ENCODE measurements at places on chromosomes 4 and X. TPM values are rescaled to one million over a fixed set of nuclear protein-coding genes. Genes with fewer than 3 reads are reported as not detected.
A peak's percentile ranks its signal among the peaks of the same experiment; 100 is the strongest.

- peak overlapping the region; percentile 94 for H3K4me3 ChIP-seq
- H3K36me3 ChIP-seq, result peaks cover 30% of the 10 kb centered on the region
- no peak for DNase-seq
These were observed 733 bp downstream of the CCNA2 start for GRCh38 chr4:121822796-121823504.

The FGF16 gene
- total RNA-seq, result not detected

DNA sequence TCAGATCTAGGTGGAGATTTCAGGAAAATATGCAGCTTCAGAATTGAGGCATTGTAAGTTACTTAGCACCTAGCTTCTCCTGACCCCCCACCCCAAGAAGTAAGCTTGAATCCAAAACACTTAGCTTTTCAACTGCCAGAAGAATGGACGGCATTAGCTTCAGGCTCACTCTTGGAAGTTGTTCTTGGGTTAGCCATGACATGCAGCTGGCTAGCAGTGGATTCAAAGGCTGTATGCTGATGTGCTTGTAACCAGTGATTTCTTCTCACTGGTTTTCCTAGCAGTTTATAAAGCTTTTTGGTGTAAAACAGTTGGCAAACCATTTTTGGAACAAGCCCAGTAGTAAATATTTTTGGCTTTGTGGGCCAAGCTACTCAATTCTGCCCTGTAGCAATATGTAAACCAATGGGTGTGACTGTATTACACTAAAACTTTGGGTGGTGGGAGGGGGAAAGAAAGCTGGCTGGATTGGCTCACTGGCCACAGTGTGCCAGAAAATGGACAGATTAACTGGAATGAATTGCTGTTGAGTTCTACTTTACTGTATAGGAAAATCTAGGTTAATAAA, 85.6 kb downstream of the SHROOM2 start:
- H3K27me3 ChIP-seq, result no peaks in the 10 kb centered on the region
- H3K27ac ChIP-seq, result no peak overlapping the region
- H3K4me3 ChIP-seq, result no peak overlapping the region

GRCh38 chr4:5184606-5185005, 133.3 kb downstream of the STK32B start:
- peaks cover 32% of the 10 kb centered on the region for H3K27me3 ChIP-seq
- no peak for DNase-seq
- no peak overlapping the region for H3K4me3 ChIP-seq
- H3K36me3 ChIP-seq, result no peaks in the 10 kb centered on the region
- no peak overlapping the region for H3K27ac ChIP-seq

The TLR7 gene
- total RNA-seq, result not detected

- no peaks in the 10 kb centered on the region for H3K27me3 ChIP-seq
- no peak for DNase-seq
- H3K27ac ChIP-seq, result no peak overlapping the region
- no peaks in the 10 kb centered on the region for H3K36me3 ChIP-seq
- H3K4me3 ChIP-seq, result no peak overlapping the region
These were observed 115.0 kb downstream of the CEP44 start for GRCh38 chr4:174398728-174399127.

The MFAP3L gene
- total RNA-seq, result 8.4 TPM

- H3K4me1 ChIP-seq, result no peaks in the 10 kb centered on the region
- H3K27me3 ChIP-seq, result no peaks in the 10 kb centered on the region
- no peak for DNase-seq
- H3K36me3 ChIP-seq, result no peaks in the 10 kb centered on the region
These were observed 690.0 kb upstream of the HS3ST1 start for GRCh38 chr4:12118651-12119213.

DNA sequence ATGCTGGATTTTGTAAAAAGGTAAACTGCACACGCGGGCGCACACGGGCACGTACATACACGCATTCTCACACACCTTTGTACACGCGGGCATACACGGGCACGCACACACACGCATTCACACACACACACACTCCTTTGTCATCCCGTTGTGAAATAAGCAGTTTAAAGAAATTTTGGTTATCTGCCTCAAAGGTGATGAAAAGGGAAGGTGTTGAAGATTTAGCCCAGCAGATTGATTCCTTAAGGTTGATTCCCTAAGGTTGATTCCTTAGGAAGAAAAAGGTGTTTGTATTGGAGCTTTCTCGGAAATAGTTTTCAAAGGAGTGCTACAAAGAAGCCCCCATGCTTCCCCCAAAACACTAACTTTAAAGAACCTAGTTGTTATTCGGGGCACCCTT, 693 bp downstream of the ATP10D start:
- H3K36me3 ChIP-seq, result no peaks in the 10 kb centered on the region
- no peak overlapping the region for H3K27ac ChIP-seq
- H3K4me1 ChIP-seq, result peaks cover 20% of the 10 kb centered on the region

DNA sequence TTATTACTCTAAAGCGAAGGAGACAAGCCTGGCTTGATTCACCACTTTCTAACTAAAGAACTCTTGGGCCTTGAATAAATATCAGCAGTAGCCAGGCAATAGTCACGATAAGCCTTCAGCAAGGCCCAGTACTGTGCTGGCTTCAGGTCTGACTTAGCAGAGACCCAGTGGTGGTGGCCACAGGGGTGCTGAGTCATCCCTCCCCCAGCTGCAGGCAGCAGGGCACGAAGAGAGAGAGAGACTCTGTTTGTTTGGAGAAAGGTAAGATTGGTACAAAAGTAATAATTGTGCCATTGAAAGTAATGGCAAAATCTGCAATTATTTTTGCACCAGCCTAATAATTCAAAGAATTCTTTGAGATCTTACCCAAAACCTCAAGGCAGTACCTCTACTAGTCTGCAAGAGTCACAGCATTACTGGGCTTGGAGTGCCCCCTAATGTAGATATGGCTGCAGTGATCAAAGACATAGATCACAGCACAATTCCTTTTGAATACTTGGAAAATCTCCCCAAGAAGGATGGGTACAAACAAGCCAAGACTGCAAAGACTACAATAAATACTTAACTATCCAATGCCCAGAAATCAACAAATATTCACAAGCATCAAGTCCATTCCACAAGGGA, 159.5 kb upstream of the USP38 start:
- H3K27me3 ChIP-seq, result no peaks in the 10 kb centered on the region
- peaks cover 6% of the 10 kb centered on the region for H3K4me1 ChIP-seq
- DNase-seq, result peak; percentile 50
- no peak overlapping the region for H3K27ac ChIP-seq
- no peaks in the 10 kb centered on the region for H3K36me3 ChIP-seq

GRCh38 chr4:6918338-6918737, 8.7 kb downstream of the TBC1D14 start:
- peaks cover under 1% of the 10 kb centered on the region for H3K36me3 ChIP-seq
- H3K4me3 ChIP-seq, result no peak overlapping the region
- H3K27me3 ChIP-seq, result no peaks in the 10 kb centered on the region
- DNase-seq, result no peak
- peak overlapping the region; percentile 66 for H3K27ac ChIP-seq

The CFI gene
- 0.84 TPM for total RNA-seq

DNA sequence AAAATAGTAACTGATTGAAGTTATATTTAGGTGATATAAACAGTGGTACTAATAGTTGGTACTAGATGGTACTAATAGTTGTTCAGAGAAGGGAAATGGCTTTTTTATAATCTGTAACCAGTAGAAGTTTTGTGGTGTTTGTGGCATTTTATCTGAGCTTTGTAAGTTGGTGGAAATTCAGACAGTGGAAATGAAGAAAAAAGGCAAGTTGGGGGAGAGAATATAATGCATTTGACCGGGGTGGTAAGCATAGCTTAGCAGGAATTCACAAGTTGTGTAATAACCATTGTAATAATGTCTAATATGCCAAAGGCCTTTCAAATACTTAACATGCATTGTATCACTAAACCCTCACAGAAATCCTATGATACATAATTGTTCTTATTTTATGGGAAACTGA, 36.3 kb downstream of the DTHD1 start:
- no peak overlapping the region for H3K27ac ChIP-seq
- H3K4me1 ChIP-seq, result no peaks in the 10 kb centered on the region
- no peak for DNase-seq
- no peak overlapping the region for H3K4me3 ChIP-seq

DNA sequence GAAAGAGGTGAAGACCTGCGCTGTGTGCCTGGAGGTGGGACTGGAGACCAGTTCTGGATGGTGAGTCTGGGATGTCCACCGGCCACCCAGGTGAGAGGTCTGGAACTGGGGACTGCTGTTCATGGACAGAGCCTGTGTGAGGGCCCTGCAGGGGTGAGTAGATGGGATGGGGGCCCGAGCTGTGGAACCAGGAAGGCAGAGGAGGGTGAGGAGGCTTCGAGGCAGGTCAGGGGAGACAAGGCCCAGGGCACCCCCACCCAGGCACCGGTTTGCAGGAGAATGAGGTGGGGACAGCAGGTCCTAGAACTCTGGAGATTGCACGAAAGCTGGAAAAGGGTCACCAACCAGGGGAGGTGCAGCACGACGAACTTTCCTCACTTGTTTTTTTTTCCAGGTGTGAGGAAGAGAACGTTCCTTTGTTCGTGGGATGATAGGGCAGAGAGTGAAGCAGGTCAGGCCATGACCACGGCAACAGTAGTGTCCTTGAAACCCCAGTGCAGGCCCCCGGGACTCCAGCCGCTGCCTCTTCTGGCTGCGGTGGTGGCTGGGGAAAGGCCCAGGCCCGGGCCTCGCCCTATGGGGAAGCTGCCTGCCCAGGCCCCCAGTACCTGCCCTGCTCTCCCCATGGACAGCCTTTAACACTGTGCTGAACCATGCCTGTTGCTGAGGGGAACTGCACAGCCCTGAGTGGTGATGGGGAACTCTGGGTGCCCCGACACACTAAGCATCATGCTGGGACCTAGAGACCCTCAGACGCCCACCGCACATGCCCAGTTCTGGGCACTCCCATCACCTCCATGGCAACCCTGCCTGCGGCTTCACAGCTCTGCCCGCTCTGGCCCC, 22.9 kb downstream of the TNIP2 start:
- H3K4me1 ChIP-seq, result no peaks in the 10 kb centered on the region
- H3K36me3 ChIP-seq, result peaks cover 5% of the 10 kb centered on the region
- no peak for DNase-seq
- no peak overlapping the region for H3K4me3 ChIP-seq

DNA sequence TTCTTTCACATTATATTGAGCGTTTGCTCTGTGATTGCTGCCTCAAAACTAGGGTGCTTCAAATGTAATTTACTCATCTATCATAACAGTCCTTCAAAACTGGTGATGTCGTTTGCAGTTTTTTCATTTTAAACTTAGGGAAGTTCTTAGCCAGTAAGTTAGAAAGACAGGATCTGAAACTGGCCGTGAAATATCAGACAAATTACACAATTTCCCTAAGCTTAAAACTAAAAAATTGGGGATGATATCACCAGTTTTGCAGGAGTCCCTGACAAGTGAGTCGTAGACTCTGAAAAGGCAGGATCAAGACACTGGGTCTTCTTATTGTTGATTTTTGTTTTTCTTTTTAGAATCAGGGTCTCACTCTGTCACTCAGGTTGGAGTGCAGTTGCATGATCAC, 44.8 kb downstream of the MOB1B start:
- H3K27ac ChIP-seq, result no peak overlapping the region
- H3K36me3 ChIP-seq, result no peaks in the 10 kb centered on the region
- H3K4me1 ChIP-seq, result no peaks in the 10 kb centered on the region
- H3K27me3 ChIP-seq, result no peaks in the 10 kb centered on the region
- no peak overlapping the region for H3K4me3 ChIP-seq

The PDE6B gene
- not detected for total RNA-seq

DNA sequence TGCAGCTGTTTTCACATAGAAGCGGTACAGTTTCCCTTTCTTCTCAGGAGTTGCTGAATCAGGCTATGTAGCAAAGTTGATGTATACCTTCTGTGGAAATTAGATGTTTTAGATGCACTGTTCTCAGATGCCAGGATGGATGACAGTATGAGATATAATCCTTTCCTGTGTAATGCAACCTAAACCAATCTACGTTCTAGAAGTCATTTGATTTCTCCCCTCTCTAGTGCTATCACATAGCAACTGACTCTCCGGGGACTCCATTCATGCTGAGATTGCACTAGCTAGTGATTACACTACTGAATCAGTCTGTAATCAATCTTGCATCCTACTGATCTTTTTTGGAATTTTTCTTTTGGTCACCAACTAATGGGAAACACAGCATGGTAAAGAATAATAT, 1881.7 kb downstream of the PCDH7 start:
- H3K27ac ChIP-seq, result no peak overlapping the region
- no peaks in the 10 kb centered on the region for H3K27me3 ChIP-seq
- H3K36me3 ChIP-seq, result no peaks in the 10 kb centered on the region
- H3K4me3 ChIP-seq, result no peak overlapping the region
- DNase-seq, result no peak
- no peaks in the 10 kb centered on the region for H3K4me1 ChIP-seq

GRCh38 chr4:106255195-106255594, 60.8 kb downstream of the TBCK start:
- H3K4me3 ChIP-seq, result no peak overlapping the region
- no peaks in the 10 kb centered on the region for H3K36me3 ChIP-seq
- no peaks in the 10 kb centered on the region for H3K27me3 ChIP-seq
- no peaks in the 10 kb centered on the region for H3K4me1 ChIP-seq
- no peak for DNase-seq

The INPP4B gene
- total RNA-seq, result 14.3 TPM

DNA sequence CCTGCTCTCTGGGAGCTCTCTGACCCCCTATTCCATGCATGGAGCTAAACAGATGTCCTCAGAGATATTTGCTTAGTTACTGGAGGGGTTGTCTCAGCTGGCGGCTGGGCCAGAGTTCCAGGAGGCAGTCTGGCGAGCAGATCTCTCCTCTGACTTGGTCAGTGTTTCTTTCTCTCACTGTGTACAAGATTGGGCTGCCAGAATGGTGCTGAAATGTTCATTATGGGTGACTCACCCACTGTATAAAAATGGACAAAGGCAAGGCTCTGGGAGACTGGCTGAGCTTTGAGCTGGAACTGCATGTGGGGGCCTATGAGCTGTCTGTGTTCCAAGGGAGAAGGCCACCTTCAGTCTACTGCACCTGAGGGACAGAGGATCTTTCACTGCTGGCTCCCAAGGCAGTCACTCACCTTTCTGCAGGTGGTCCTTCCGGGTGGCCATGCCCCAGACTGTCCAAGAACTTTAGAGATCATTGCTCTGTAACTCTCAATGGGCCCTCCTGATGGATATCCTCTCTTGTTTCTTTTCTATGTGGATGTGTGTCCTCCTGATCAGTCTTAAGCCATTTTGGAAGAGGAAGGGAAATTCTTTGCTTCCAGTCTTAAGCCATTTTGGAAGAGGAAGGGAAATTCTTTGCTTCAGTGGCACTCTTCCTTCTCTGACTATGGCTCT, 88.2 kb downstream of the CFAP299 start:
- no peak overlapping the region for H3K4me3 ChIP-seq
- no peak overlapping the region for H3K27ac ChIP-seq
- no peaks in the 10 kb centered on the region for H3K36me3 ChIP-seq
- H3K27me3 ChIP-seq, result peaks cover 13% of the 10 kb centered on the region
- no peak for DNase-seq

- no peak for DNase-seq
- H3K36me3 ChIP-seq, result no peaks in the 10 kb centered on the region
- no peaks in the 10 kb centered on the region for H3K4me1 ChIP-seq
- no peak overlapping the region for H3K4me3 ChIP-seq
- H3K27ac ChIP-seq, result no peak overlapping the region
- H3K27me3 ChIP-seq, result no peaks in the 10 kb centered on the region
These were observed 180.8 kb downstream of the PRKX start for GRCh38 chrX:3532581-3533085.

DNA sequence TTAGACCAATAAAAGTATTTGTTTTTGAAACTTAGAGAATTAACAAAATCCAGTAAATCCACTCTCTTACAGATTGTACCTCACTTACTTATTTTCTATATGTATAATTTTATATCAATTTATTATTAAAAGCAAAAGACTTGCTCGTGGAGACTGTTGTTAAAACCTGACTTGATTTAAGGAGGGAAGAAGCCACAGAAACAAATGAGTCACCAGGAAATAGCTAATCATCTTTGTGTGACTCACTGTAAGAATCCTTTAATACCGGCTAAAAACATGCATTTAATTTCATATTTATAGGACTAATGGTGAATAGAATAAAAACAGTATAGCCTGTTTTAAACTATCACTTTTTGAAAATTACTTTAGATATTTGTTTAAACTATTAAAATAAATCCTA, 29.9 kb upstream of the UBE2NL start:
- no peaks in the 10 kb centered on the region for H3K27me3 ChIP-seq
- no peak overlapping the region for H3K4me3 ChIP-seq
- H3K27ac ChIP-seq, result no peak overlapping the region

The ZC4H2 gene
- 8.8 TPM for total RNA-seq

Data from HCT116 (cell line).